ENCODE measurements at places on chromosomes 16 and 17.
A peak's percentile ranks its signal among the peaks of the same experiment; 100 is the strongest.

GRCh38 chr17:22600644-22601298 is 908.4 kb downstream of the KCNJ18 start:
- DNase-seq: no peak

GRCh38 chr17:69179227-69179952 is 37.7 kb upstream of the ABCA6 start:
- DNase-seq: no peak

GRCh38 chr16:22373662-22374310 is 633 bp downstream of the CDR2 start:
- DNase-seq: no peak

- peak; percentile 43 for DNase-seq
These were observed 987 bp downstream of the SLC16A5 start for GRCh38 chr17:75088465-75089417.

DNA sequence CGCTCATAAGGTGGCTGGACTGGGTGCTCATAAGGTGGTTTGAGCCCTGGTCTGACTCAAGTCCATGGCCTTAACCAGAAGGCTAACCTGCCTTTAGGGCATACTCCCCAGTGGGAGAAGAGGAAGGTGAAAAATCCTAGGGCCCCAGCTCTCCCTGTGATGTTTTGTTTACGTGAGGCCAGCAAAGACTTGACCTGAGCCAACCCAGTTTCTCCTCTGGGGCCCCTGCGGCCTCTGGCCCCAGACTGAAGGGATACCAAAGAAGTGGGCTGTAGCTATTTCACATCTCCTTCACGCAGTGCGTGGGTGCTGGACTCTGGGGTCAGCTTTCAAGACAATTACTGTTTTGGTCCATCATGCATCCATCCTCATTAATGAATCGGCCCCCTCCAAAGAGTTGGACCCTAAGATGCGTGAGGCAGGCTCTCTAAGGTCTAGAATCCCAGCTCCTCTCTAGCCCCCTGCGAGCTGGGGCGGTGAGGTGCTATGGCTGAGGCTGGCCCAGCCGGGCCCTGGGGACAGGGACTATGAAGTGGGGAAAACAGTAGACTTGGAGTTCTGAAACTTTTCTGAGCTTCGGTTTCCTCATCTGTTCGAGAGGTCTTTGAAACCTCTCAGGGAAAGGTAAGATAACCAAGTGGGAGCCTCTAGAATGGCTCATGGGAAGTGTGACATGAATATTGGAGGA is 1.5 kb downstream of the SH2B1 start:
- no peak for DNase-seq

DNA sequence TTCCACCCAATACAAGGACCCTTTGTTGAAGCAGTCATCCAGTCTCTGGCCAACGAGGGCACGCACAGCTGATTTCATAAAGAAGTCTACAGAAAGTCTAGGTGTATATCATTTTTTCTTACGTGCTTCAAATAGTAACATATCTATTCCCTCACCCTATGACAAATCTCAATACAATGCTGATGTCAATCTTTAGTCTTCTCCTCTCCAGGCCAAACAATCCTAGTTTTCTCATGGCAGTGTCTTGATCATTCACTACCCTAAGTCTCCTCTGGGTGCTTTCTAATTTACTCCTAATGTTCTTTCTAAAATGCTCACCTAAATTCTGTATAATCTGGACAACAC is 92.6 kb downstream of the CACNG1 start:
- no peak for DNase-seq

- DNase-seq: no peak
These were observed 57.8 kb upstream of the PHOSPHO1 start for GRCh38 chr17:49288388-49288787.

All from RCC 7860 (cell line).